BJ (cell line): ENCODE measurements at places on chromosomes 16 and 17. TPM values are rescaled to one million over a fixed set of nuclear protein-coding genes. Genes with fewer than 3 reads are reported as not detected.

C17orf107 gene
- polyA plus RNA-seq: 3.3 and 4.5 TPM in 2 replicates

- no peak for DNase-seq
Measured at GRCh38 chr16:47571049-47571448, 109.9 kb downstream of the PHKB start.

CDIP1 gene
- polyA plus RNA-seq: 8.4 and 15.2 TPM in 2 replicates

DNA sequence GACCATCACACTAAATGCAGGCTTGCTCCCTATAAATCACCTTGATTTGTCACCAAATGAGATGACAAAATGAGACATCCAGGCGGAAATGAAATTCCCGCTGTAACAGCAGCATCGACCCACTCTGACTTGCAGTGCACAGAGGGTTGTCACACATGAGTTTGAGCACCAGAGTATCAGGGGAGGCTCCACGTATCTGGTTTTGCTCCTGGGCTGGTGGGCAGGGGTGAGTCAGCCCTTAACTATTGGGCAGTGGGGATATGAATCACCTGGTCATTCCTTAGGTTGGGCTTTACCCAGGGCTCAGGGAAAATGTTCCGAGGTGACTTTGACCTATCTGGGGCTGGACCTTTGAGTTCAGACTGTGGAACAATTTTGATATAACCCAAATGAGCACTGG, 245.2 kb upstream of the CCL2 start:
- DNase-seq: no peak

GRCh38 chr17:81955058-81955681, 5.8 kb downstream of the NOTUM start:
- DNase-seq: no peak

HBA2 gene
- polyA plus RNA-seq: 0.17 TPM in 1 of 2 replicates, not detected in the other

DNA sequence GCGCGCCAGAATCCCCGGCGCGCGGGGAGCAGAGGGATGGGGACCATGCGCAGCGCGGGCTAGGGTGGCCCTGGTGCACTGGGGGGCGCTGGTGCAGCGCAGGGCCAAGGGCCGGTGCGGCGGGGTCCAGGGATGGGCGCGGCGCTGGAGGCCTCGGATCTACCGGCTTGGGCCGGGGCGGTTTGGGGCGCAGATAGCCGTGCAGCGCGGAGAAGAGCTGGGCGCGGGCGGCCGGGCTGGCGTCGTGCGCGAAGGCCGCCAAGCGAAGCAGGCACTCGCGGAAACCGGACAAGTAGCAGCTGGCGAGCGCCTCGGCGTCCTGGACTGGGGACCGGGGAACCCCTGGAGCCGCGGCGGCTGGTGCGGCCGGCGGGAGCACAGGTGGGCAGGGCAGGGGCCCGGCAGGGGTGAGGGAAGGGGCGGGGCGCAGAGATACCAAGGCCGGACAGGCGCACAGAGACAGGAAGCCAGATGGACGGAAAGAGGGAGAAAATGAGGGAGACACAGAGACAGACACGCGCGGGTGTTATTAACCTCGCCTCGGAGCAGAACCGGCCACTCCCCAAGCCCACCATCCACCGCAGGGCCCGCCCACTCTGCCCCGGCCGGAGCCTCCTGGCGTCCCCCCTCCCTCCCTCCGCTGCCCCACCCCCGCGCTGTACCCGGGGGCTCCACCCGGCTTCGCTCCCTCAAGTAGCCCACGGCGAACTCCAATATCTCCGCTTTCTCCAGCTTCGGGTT, 2.1 kb downstream of the HES7 start:
- DNase-seq: no peak

GRCh38 chr16:42691-43090, 10.7 kb downstream of the POLR3K start:
- DNase-seq: no peak
